ENCODE measurements at places on chromosomes 7 and 10.

DNA sequence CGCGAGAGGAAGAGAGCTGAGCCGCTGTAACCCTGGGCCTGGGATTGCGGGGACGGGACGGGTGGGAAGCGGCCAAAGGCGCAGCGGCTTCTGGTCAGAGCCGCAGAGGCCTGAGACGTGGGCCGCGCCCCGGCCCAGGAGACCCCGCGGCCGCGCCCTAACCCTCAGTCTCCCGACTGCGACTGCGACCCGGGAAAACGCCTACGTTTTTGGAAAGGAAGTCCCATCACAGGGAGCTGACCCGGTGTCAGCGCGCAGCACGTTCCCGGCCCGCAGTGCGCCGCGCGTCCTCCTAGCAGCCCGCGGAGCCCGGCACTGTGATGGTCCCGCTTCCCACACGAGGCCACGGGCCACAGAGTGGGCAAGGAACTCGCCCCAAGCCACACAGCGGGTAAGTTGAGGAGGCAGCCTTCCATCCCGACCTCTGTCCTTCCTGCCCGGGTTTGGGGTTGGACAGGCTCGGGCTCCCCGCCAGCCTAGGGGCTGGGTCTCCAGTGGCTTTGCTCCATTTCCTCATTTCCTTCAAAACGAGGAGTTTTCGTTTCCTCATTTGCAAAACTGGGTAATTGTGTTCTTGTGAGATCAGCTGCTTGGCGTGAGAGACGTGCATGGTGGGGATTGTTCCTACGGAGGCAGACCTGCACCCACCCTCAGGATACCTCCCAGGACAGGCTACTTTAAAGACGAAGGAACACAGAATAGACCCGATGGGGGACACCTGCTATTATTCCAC, 1.2 kb downstream of the GPNMB start:
- H3K27me3 ChIP-seq: peaks cover 74% of the 10 kb centered on the region
- H3K36me3 ChIP-seq: peaks cover 4% of the 10 kb centered on the region
- no peak overlapping the region for H3K27ac ChIP-seq

- no peak overlapping the region for H3K27ac ChIP-seq
- no peaks in the 10 kb centered on the region for H3K27me3 ChIP-seq
- H3K36me3 ChIP-seq: peaks cover 34% of the 10 kb centered on the region
- DNase-seq: no peak
These were observed 137.9 kb downstream of the DNAJB6 start for GRCh38 chr7:157474685-157475084.

- H3K36me3 ChIP-seq: no peaks in the 10 kb centered on the region
- peaks cover 4% of the 10 kb centered on the region for H3K27me3 ChIP-seq
- no peaks in the 10 kb centered on the region for H3K4me1 ChIP-seq
- DNase-seq: no peak
These were observed 18.3 kb upstream of the MSMB start for GRCh38 chr10:46064269-46064817.

GRCh38 chr7:82230811-82231581, 212.6 kb downstream of the CACNA2D1 start:
- H3K4me1 ChIP-seq: no peaks in the 10 kb centered on the region
- H3K4me3 ChIP-seq: no peak overlapping the region
- DNase-seq: no peak
- no peaks in the 10 kb centered on the region for H3K27me3 ChIP-seq
- H3K36me3 ChIP-seq: no peaks in the 10 kb centered on the region

- H3K27me3 ChIP-seq: peaks cover 2% of the 10 kb centered on the region
- H3K36me3 ChIP-seq: no peaks in the 10 kb centered on the region
- no peak overlapping the region for H3K27ac ChIP-seq
- no peaks in the 10 kb centered on the region for H3K4me1 ChIP-seq
- no peak overlapping the region for H3K4me3 ChIP-seq
- DNase-seq: no peak
These were observed 68.9 kb downstream of the PLCE1 start for GRCh38 chr10:94062611-94063010.

DNA sequence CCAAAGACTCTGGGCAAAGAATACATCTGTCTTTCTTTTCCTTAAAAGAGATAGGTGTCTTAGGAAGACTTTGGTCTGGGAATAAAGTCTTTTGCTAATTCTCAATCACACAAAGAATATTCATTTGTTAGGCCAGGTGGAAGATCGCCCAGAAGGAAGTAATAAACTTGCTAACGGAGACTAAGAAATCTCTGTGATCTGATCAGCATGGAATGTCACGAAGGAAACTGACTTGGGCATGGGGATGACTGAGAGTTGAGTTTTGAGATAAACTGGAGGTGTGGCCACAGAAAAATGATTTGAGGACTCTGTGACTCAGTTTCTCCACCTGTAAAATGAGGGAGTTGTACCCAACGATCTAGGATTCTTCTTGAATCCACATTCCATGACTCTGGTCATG, 161.1 kb upstream of the SVIL start:
- no peak for DNase-seq
- no peaks in the 10 kb centered on the region for H3K4me1 ChIP-seq
- no peak overlapping the region for H3K27ac ChIP-seq
- H3K36me3 ChIP-seq: no peaks in the 10 kb centered on the region
- no peak overlapping the region for H3K4me3 ChIP-seq
- peaks cover 3% of the 10 kb centered on the region for H3K27me3 ChIP-seq

DNA sequence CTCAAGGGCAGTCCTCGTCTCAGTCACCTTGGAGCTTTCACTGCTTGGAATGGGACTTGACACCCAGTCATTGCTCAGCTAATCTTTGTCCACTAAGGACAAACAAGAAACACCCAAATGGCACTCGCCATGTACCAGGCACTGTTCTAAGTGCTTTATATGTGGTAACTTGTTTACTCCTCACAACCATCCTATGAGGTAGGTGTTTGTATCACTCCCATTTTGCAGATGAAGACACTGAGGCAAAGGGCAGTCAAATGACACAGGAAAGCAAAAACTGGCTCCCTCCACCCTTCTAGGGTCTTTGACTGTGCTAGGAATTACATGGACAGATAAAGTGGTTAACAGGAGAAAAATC, 24.7 kb downstream of the DNAJB12 start:
- no peak for DNase-seq
- H3K36me3 ChIP-seq: peaks cover 29% of the 10 kb centered on the region
- H3K4me1 ChIP-seq: peaks cover 65% of the 10 kb centered on the region
- no peaks in the 10 kb centered on the region for H3K27me3 ChIP-seq

Measured in activated T-helper 2 cell treated with anti-CD3 and anti-CD28 coated beads, Interferon-gamma antibody, Interleukin-2, Interleukin-4, amounts not matched to agents 10 μg/mL and 5 μg/mL and 100 μg/mL, durations not matched to agents 14 hours and 24 hours and 36 hours (primary cell).